ENCODE measurements at places on chromosomes 11 and 22.

DNA sequence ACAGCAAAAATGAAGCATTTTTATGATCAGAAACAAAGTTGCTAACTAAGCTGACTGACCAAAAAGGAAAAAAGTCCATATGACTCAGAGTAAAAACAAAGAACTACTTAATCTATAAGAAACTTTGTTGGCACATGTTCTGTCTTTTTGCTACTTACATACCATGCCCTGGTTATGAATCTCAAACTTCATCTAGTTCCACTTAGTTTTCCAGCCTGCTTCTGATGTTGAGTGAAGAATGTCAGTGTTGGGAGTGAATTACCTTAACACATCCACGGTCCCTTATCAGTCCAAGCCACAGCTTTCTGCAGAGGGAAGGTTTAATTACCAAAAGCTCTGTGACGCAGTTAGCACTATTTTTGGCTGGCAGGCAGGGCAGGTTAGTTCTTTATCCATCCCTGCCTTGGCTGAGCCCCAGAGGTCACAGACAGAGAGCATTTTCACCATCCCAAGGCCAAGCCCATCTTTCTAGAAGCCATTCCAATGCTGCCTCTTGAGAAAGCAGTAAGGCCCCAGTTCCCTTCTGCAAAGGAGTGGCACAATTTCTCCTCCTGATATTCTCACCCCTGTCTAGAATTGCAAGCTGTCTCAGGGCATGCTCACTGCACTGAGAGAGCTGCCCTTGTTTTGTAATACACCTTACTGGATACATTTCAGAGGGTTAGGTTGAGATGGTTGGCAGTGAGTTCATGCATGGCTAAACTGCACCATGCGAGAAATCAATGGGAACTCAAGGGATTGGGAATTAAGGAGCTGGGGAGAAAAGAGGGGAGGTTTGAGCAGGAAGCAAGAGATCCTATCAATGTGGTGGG is 67.1 kb downstream of the SLC1A2 start:
- peak; percentile 51 for DNase-seq

- no peak for DNase-seq
These were observed 2413.8 kb upstream of the RAG2 start for GRCh38 chr11:39011797-39012196.

GRCh38 chr22:36160499-36160942 is at the start of gene APOL3:
Gene APOL3, minus strand, starts transcription at chr22:36160755. Its CDS starts 11,700 bp downstream, at chr22:36149055.
- DNase-seq, result no peak

DNA sequence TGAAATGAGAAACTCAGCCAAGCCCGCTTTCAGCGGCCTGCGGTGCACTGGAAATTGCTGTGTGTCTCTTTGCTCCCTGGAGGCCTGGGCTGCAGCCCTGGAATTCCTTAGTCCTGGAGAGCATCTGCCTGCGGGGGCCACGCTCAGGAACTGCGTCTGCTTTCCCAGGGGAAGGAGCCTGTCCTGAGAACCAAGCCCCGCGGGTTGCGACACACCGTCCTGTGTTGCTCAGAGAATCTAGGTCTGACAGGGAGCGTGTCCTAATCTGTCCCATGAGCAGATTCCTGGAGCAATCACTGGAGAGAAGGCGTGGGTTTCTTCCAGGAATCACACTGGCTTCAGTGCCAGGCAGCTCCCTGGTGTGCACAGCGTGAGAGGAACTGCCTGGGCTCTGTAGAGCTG is 708.1 kb downstream of the BRD1 start:
- no peak for DNase-seq

DNA sequence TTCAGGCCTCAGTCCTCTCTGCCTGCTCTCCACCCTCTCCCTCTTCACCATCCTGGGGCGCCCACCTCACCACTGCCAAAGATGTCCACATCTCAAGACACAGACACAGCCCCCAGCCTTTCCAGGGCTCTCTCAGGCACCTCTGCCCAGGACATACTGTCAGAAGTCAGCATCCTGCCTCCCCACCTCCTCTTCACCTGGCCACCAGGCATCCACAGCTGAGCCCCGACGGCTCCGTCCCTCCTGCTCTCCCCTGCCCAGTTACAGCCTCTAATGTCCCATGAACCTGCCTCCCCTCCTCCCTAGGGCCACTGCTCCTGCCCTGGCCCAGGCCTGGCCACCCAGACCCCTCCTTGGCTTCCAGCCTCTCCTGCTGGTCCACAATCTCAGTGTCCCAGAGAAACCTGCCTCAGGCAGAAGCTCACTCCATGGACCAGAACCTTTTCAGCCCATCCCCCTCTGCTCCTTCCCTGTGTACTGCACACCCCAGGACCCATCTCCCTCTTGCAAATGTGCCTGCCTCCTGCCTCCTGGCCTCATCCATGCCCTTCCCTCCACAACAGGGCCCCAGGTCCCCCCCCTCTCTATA is 3.2 kb downstream of the LTBP3 start:
- no peak for DNase-seq

DNA sequence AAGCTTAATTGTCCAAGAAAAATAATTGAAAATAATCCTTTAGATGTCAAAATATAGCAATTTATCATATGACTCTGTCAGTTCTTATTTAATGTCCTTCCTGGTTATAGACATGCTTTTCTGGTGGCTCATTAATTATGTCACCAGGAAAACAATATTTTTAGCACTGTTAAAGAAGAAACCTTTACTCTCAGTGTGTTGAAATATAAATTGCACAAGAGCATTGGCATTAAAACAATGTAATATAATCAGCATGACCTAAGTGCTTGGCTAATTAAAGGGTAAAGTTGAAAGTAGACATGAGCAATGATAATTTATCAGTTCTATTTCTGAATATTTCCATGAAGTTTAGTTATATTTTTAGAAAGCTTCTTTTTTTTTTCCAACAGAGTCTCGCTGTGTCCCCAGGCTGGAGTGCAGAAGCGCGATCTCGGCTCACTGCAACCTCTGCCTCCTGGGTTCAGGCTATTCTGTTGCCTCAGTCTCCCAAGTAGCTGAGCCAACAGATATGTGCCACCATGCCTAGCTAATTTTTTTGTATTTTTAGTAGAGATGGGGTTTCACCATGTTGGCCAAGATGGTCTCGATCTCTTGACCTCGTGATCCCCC is 232.3 kb downstream of the JRKL start:
- DNase-seq, result no peak

GRCh38 chr22:26957897-26958296 is 300.5 kb downstream of the MIAT start:
- no peak for DNase-seq

Data from MV-4-11 (cell line).